Suppressor macrophage treated with lipopolysaccharide for 4 hours (primary cell): ENCODE measurements at places on chromosomes 1 and 21.

- peak; percentile 83 for DNase-seq
Measured at GRCh38 chr1:181166377-181167196, 78.1 kb downstream of the IER5 start.

DNA sequence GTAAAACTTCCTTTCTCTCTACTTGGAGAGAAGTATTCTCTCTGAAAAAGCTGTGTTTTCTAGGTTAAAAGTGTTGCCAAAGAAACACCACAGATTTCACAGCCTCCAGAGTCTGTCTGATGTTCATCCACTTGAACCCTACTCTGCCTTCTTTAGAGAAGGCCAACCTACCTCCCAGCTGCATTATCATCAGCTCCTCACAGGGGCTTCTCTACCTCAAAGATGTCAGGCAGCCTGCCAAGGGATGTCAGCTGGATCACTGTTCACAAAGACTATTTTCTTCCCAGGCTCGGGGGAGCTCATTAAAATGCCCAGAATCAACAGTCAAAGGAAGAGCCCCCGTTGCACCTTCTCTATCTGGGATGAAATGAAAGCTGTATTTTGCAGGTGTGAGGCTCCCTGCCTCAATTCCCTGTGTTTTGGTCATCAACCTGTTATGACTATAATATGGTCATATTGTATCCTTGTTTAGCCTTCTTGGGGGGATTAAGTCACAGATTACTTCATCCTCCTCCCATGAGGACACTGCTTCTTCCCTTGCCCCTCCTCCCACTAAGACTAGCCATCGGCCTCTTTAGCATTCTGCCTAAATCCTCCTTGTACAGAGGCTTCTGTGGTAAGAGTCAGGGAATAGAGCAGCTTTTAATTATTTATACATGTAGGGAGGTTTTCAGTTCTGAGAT is 25.7 kb downstream of the ANGPTL7 start:
- DNase-seq: no peak

DNA sequence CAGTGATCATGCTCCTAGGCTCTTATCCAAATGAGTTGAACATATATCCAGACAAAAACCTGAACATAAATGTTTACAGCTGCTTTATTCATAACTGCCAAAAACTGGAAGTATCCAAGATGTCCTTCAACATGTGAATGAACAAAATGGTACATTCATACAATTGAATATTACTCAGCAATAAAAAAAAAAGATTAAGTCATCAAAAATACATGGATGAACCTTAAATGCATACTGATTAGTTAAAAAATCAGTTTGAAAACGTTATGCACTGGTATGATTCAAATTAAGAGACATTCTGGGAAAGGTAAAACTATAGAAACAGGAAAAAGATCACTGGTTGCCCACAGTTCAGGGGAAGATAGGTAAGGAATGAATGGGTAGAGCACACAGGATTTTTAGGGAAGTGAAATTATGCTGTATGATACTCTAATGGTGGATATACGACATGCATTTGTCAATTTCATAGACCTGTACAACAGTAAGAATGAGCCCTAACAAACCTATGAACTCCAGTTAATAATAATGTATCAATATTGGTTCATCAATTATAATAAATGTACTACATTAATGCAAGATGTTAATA is 3.1 kb downstream of the LRRC40 start:
- DNase-seq: no peak

- DNase-seq: no peak
Measured at GRCh38 chr1:45892068-45892785, 88.8 kb downstream of the MAST2 start.

DNA sequence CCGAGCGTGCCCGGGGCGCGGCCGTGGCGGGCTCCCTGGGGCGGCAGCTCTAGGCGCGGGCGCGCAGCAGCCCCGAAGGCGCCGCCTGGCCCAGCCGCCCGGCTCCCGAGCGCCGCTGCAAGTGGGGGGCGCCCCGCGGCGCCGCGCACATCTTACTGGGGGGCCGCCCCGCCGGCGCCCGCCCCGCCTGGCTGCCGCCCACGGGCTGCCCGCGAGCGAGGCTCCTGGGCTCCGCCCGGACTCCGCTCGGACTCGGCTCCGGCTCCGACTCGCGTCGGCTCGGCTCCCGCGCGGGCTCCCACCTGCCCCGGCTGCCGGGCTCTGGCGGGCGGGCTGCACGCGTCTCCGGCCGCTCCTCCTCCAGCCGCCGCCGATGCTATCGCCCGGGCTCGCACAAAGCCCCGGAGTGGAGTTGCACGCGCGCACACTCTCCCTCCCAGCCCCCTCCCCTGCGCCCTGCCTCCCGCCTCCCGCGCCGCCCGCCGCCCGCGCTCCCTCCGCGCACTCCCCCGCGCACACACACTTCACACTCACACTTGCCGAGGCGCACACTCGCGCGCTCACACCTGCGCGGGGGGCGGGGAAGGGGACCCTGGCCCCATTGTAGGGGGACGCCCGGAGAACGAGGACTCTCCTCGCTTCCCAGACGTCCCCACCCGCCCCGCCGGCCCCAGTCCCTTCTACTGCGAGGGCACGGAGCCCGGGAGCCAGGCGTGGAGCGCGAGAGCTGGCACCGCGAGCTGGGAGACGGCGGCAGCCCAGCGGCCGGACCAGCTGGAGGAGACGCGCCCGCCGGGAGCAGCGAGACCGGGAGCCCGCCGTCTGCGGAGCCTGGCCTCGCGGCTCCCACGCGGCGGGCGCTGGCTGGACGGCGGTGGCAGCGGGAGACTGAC is at the start of gene GRIK3:
GRIK3 (minus strand) TSS at position 395 of the 893 bp plus-strand sequence. CDS start 407 bp downstream, outside the sequence.
- DNase-seq: no peak

DNA sequence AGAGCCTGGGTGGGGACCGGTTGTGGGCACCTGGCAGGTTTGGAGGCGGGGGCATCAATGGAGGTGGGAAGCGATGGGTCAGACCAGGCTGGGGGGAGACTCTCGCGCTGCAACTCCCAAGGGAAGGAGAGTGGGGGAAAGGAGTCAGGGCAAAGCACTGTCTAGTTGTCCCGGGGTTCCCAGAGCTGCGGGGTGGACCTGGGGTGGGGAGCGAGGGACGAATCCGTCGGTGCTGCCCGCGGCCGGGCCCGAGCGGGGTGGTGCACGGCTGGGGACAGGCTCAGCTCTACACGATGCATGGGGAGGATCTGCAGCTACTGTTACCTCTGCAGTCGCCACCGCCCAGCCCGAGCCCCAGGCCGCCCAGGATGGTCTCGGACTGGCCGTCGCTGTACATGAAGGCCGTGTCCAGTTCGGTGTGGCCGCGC is 427 bp downstream of the AKR7A2 start:
- no peak for DNase-seq

DNA sequence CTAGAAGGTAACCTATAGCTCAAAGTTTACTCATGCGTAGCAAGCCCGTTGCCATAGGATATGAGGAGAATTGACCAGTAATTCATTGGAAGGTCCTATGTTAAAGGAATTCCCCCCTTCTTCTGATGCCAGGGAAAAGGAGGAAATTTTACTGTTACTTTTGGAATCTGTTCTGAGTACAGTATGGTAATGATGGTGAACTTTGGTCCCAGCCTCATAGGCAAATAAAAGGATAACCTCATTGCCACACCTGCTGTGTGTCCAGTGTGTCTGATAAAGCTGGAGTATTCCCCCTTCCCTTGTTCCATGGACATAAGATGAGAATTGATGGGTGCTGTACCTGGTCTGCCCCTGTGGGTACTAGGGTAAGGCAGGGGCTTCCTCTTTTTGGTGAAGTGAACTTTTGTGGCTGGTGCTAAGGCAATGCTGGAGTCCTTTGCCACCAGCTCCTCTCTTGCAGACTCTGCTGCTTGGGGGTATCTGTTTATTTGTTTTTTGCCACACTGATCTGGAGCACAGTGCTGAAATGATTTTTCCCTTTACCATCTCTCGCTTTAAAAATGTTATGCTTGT is 22.2 kb downstream of the MPZ start:
- no peak for DNase-seq

DNA sequence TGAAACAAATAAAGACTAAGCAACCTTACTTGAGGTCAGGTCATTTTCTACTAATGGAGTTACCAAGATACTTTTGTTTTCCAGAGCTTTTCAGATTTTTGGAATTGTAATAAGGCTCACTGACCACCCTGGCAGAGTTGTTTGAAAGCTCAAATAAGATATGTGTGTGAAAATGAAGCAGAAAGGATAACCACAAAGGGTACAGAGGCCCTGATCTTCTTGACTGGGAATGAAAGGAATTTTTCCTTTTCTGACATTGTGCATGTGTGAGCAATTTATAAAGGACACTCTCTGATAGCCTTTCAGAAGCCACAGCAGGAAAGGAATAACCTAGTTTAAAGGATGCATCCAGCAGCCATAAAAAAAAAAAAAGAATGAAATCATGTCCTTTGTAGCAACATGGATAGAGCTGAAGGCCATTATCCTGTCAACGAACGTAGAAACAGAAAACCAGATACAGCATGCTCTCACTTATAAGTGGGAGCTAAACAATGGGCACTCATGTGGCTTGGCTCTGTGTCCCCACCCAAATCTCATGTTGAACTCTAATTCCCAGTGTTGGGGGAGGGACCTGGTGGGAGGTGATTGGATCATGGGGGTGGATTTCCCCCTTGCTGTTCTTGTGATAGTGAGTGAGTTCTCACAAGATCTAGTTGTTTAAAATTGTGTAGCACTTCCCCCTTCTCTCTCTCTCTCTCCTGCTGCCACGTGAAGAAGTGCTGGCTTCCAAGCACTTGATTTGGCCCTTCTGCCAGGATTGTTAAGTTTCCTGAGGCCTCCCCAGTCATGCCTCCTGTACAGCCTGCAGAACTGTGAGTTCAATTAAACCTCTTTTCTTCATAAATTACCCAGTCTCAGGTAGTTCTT is 3.1 kb upstream of the SRP9 start:
- DNase-seq: no peak

GRCh38 chr1:222644636-222644980 is 26.7 kb downstream of the MIA3 start:
- DNase-seq: peak; percentile 55

GRCh38 chr1:167650269-167651160 is 20.5 kb downstream of the RCSD1 start:
- no peak for DNase-seq
